Dermis lymphatic vessel endothelial cell (primary cell): ENCODE measurements at places on chromosomes 1 and 21. TPM values are rescaled to one million over a fixed set of nuclear protein-coding genes. Genes with fewer than 3 reads are reported as not detected.

The CYP4A11 gene
- not detected in 2 replicates for total RNA-seq

The CD46 gene
- total RNA-seq: 97.9 and 147 TPM in 2 replicates

The HIPK1 gene
- 31.3 and 33.3 TPM in 2 replicates for total RNA-seq

The GIPC2 gene
- 39.4 and 41.4 TPM in 2 replicates for total RNA-seq

The ABCA4 gene
- 35.5 and 345 TPM in 2 replicates for total RNA-seq

The CHIA gene
- not detected in 2 replicates for total RNA-seq

The SPRR2G gene
- not detected in 2 replicates for total RNA-seq

The POGZ gene
- 13.4 and 15.0 TPM in 2 replicates for total RNA-seq

The OR1C1 gene
- total RNA-seq: not detected in 2 replicates

The HSD11B1 gene
- total RNA-seq: not detected in 2 replicates

The BLZF1 gene
- total RNA-seq: 14.1 and 18.0 TPM in 2 replicates

The C1QC gene
- not detected in 2 replicates for total RNA-seq

The CLCN6 gene
- 7.5 and 9.3 TPM in 2 replicates for total RNA-seq

The GPA33 gene
- not detected in 2 replicates for total RNA-seq

The CELA2A gene
- not detected in 2 replicates for total RNA-seq

The RCSD1 gene
- total RNA-seq: 27.4 and 41.7 TPM in 2 replicates

The PTPN14 gene
- 62.7 and 66.8 TPM in 2 replicates for total RNA-seq

The MINDY1 gene
- total RNA-seq: 10.6 and 10.7 TPM in 2 replicates

The TRIM46 gene
- 1.1 and 1.3 TPM in 2 replicates for total RNA-seq

The KRTAP19-3 gene
- not detected in 2 replicates for total RNA-seq

The SHISAL2A gene
- total RNA-seq: not detected in 2 replicates

The C1QTNF12 gene
- total RNA-seq: 0.09 and 0.22 TPM in 2 replicates

The LGR6 gene
- total RNA-seq: not detected in 2 replicates

The FCGR3B gene
- not detected in 2 replicates for total RNA-seq

The RASAL2 gene
- total RNA-seq: 12.1 and 17.4 TPM in 2 replicates

The SEC16B gene
- 0.54 and 0.60 TPM in 2 replicates for total RNA-seq

The SYT14 gene
- total RNA-seq: under 0.01 TPM in 1 of 2 replicates, not detected in the other

The CGN gene
- 0.11 and 0.26 TPM in 2 replicates for total RNA-seq

The RUNX3 gene
- total RNA-seq: under 0.01 TPM in 1 of 2 replicates, not detected in the other

The FMO3 gene
- 0.09 and 0.11 TPM in 2 replicates for total RNA-seq

The OR2T3 gene
- total RNA-seq: not detected in 2 replicates

The DNASE2B gene
- not detected in 2 replicates for total RNA-seq

The DEGS1 gene
- 122 and 136 TPM in 2 replicates for total RNA-seq

The SIKE1 gene
- total RNA-seq: 30.5 and 44.3 TPM in 2 replicates

The FAM43B gene
- total RNA-seq: not detected in 2 replicates

The PIGK gene
- total RNA-seq: 24.8 and 27.8 TPM in 2 replicates

The SPRR2E gene
- total RNA-seq: not detected in 2 replicates

The KCNK1 gene
- total RNA-seq: 0.09 TPM in 1 of 2 replicates, not detected in the other

The SH2D1B gene
- total RNA-seq: not detected in 2 replicates

The KCNE2 gene
- total RNA-seq: not detected in 2 replicates

The PTPN22 gene
- total RNA-seq: not detected in 2 replicates

The NMNAT2 gene
- 0.33 and 0.34 TPM in 2 replicates for total RNA-seq

The RYR2 gene
- total RNA-seq: 0.22 and 0.95 TPM in 2 replicates

The USH2A gene
- not detected in 2 replicates for total RNA-seq

The NFIA gene
- 16.6 and 28.6 TPM in 2 replicates for total RNA-seq

The C8A gene
- total RNA-seq: not detected in 2 replicates

The ASCL5 gene
- total RNA-seq: not detected in 2 replicates

The OR2L8 gene
- total RNA-seq: not detected in 2 replicates

The HCRTR1 gene
- total RNA-seq: 0.86 and 5.3 TPM in 2 replicates
